Fibroblast of lung (primary cell): ENCODE measurements at places on chromosomes 11 and 22.

GRCh38 chr11:65102142-65103095, 6.4 kb downstream of the VPS51 start:
- DNase-seq, result peak; percentile 33

GRCh38 chr11:123481640-123482039, 51.6 kb downstream of the GRAMD1B start:
- no peak for DNase-seq

DNA sequence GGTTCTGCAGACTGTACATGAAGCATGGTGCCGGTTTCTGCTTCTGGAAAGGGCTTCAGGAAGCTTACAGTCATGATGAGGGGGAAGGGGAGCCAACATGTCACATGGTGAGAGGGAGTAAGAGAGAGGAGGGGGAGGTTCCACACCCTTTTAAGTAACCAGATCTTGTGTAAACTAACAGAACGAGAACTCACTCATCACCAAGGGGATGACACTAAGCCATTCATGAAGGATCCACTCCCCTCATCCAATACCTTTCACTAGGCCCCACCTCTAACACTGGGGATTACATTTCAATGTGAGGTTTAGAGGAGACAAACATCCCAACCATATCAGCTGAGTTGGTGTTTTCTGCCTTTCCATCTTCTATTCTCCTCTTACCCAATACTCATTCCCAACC, 83.5 kb downstream of the BDNF start:
- no peak for DNase-seq

DNA sequence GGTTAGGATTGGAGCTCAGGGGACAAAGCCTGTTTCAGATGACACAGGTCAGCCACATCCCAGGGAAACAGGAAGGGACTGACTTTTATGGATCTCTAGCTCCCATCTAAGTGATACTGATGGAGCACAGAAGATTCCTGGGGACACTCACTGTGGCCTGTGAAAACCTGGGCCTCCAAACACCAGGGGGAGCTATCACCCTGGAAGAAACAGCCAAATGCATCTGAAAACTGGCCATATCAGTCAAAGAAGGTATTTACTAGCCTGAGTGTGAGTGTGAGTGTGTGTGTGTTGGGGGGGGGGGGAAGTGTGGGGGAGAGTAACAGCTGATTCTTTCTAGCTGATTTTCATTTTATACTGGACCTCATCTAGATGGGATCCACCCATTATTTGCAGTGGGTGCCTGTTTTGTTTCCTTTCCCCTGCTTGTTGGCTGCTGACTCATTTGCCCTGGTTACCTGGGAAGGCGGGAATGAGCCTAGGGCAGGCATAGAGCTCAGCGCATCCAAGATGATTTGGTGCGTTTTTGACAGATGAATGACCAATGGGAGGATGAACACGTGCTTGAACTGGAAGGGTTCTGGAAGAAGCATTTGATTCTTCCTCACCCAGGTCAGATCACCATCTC, 284.0 kb downstream of the KIRREL3 start:
- DNase-seq, result peak; percentile 33

DNA sequence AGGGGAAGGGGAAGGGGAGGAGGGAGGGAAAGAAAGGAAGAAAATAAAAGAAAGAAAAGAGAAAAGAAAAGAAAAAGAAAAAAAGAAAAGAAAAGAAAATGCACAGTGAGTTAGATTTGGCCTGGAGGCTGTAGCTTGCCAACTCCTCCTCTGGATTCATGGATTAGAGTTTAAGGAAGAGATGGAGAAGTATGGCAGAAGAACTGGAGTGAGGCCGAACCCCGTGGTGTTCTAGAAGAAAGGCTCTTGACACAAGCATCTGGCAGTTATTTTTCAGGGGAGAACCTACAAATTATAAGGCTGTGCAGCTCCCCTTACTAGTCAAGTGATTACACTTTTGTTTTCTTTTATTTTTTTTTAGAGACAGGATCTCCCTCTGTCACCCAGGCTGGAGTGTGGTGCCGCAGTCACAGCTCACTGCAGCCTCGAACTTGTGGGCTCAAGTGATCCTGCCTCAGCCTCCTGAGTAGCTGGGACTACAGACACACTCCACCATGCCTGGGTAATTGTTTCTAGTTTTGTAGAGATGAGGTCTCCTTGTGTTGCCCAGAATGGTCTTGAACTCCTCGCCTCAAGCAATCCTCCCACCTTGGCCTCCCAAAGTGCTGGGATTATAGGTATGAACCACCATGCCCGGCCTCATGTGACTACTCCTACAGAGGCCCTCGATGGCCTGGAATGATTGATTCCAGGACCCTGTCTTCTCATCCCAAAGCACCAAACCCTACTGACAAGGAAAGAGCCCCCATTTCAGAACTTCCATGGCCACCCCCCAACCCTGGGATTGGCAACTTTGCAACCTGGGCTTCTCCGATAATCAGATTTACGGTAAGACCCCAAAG, 19.5 kb downstream of the ZNF74 start:
- no peak for DNase-seq

DNA sequence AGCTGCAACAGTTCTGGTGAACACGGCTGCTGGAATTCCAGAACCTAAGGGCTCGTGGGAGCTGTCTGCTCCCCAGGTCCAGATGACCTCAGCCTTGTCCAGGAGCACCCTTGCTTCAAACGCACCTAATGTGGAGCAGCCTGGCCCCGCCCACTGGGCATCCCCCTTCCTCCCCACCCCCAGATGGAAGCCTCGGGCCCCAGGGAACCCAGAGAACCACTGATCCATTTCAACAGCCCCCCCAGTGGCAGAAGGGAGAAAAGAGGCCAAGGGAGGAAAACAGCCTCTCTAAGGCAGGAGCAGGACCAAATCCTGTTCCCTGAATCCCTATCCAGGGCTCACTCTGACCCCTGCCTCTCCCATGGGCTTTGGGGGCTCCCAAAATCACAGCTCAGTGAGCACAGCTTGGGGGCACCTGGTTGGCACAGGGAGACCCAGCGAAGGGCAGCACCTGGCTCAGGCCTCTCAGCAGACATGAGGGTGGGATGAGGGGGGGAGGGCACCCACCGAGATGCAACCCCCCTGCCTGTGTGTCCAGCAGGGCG, 1.2 kb downstream of the CYTH4 start:
- no peak for DNase-seq

DNA sequence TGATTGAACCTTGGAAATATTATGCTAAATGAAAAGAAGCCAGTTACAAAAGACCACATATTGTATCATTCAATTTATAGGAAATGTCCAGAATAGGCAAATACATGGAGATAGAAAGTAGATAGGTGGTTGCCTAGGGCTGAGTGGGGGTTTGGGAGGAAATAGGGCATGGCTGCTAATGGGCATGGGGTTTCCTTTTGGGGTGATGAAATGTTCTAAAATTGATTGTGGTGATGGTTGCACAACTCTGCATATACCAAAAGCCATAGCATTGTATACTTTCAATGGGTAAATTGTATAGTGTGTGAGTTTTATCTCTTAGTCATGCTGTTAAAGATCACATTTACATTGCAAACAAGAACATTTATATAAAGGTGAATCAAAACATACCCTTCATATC, 48.7 kb downstream of the LDLRAD3 start:
- DNase-seq, result no peak

DNA sequence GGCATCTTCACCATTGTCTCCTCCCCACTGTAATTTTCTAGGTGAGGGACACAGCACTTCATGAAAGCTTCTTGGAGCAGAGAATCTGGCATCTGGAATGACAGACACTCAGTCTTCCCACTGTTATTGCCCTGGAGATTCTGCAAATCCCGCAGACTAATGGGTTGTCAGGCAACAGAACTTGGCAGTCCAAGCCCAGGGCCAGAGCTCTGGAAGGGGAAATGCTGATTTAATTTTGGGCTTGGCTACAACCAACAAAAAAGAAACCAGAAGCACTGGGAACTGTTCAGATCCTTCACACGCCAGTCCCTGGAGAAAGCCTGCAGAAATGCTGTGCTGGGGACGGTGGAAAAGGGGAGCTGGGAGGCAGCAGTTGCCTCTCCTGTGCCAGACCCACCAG, 71.5 kb upstream of the BID start:
- no peak for DNase-seq

DNA sequence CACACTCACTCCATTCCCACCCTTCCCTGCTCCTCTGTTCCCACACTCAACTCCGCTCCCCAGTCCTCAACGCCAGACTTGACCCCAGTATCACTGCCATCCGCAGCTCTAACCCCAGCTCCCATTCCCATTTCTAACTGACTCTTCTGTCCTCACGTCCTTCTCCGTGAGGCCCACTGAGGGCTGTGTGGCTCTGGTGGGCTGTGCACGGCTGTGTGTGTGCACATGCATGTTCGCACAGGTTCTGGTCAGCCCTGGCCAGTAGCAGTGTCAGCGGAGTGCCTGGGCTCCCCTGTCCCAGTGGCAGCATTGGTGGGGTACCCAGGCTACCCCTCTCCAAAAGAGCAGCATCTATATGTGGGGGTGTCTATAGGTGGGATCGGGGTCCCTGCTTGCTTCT, 5.0 kb downstream of the CAPN1 start:
- DNase-seq, result no peak

DNA sequence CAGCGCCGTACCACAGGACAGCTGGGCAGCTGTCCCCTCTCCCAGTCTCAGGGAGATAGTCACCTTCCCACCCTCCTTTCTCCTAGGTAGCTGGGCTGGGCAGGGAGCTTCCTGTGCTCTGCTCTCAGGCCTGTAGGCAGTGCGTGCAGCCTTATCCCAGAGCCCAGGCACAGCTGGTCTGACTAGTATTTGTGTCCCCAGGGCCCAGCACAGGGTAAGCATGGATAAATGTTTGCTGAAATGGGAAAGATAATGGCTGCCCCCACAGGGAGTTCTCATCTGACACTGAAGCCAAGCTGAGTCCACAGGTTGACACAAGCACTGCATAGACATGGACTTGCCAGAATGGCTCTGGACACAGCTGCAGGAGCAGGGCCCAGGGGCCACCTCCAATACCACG, 9.8 kb downstream of the SLC15A3 start:
- DNase-seq, result no peak

DNA sequence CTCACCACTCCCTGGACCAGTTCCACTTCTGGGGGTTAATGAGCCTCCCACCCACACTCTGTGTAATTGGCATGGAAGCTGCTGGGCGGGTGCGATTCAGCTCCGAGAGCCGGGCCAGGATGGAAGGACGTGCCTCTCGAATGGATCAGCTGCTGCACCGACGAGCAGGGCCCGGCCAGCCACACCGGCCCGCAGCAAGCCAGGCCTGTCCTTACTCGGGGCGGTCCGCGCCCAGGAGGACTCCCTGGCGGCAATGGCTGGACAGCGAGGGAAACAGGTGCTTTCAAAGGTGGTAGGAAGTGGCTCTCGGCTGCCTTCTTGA, 4.3 kb upstream of the SHISAL1 start:
- no peak for DNase-seq

DNA sequence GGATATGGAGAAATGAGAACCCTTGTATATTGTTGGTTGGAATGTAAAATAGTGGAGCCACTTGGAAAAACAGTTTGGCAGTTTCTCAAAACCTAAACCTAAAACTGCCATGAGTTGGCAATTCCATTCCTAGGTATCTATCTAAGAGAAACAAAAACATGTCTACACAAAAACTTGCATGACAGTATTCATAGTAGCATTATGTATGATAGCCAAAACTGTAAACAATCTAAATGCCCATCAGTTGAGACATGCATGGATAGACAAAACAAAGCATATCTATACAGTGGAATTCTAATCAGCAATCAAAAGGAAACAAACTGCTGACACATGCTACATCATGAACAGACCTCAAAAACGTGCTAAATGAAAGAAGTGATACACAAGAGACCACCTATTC, 34.9 kb downstream of the TRAF6 start:
- DNase-seq, result peak; percentile 56

GRCh38 chr11:104484804-104485554, 321.0 kb upstream of the PDGFD start:
- DNase-seq, result no peak

DNA sequence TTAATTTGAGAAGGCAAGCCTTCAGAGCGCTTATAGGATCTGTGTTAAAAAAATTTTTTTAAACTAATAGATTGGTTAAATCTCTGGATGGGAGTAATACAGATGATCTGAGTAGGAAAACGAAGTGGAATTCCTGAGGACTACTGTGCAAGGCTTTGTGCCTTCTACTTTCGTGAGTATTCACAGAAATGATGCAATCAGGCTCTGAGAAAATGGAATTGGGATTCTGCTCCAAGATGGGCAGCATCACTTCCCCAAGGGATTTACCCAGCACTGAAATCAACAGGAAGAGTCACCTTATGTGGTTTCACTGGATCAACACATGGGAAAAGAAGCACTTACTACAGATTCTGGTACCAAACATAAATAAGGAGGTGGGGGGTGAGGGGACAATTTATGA, 12.5 kb downstream of the KMT5B start:
- peak; percentile 74 for DNase-seq

- peak; percentile 56 for DNase-seq
Observed at GRCh38 chr11:122808478-122808869, 29.8 kb upstream of the CRTAM start.

DNA sequence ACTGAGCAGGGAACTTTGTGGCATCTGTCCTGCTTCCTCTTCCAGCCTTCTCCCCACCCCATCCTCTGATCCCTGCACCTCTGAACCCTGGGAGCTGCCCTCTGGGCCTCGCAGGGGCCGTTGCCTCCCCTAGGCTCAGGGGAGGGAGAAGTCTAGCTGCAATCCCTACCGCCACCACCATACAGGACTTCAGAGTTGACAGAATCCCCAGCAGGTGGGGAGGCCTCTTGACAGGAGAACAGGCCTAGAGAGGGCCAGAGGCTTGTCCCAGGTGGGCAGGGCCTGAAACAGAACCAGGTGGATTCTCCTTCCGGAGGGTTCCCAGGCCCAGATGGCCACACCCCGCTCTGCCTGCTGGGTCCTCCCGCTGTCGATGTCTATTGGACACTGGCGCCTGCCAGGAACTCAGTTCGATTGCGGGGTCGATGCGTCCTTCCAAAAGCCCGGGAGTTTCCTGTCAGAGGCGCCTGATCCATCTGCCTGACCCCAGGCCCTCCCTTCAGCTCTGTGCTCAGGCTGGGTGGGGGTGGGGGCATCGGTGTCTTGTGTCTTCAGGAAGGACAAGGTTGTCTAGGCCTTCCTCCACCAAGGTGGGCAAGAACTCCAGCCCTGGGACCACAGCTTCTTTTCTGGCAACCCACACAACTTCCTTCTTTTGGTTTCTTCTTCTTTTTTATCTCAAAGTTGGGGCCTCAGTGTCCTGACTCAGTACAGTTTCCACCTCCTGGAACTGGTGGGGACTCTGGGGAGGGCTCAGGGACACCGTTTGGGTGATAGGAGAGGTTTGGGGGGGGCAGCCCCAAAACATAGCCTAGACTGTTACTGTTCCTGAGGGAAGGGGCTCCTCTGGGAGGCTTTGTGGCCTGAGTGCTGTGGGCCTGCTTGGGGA, 6.4 kb downstream of the STARD10 start:
- DNase-seq, result no peak

GRCh38 chr11:59172345-59173079, 580 bp downstream of the DTX4 start:
- no peak for DNase-seq

- no peak for DNase-seq
Observed at GRCh38 chr11:34277171-34277570, 80.6 kb downstream of the ABTB2 start.

GRCh38 chr11:29022676-29023075, 914.5 kb downstream of the METTL15 start:
- DNase-seq, result no peak

GRCh38 chr22:24142241-24142640, 39.0 kb upstream of the SUSD2 start:
- DNase-seq, result no peak

GRCh38 chr22:22195265-22196017, 49.1 kb upstream of the VPREB1 start:
- peak; percentile 49 for DNase-seq

- DNase-seq, result no peak
Observed at GRCh38 chr11:68431984-68432645, 28.4 kb upstream of the PPP6R3 start.
